ENCODE measurements at places on chromosomes 12 and 14. TPM values are rescaled to one million over a fixed set of nuclear protein-coding genes. Genes with fewer than 3 reads are reported as not detected.

KRT8 gene
- polyA plus RNA-seq: 1.7 TPM

TMEM52B gene
- polyA plus RNA-seq: 2.7 TPM

CAPZA3 gene
- polyA plus RNA-seq: not detected

STRAP gene
- 238 TPM for polyA plus RNA-seq

CEP290 gene
- polyA plus RNA-seq: 15.3 TPM

SLCO1C1 gene
- 18.3 TPM for polyA plus RNA-seq

OR4E2 gene
- not detected for polyA plus RNA-seq

GLT1D1 gene
- polyA plus RNA-seq: 24.0 TPM

TMEM132D gene
- polyA plus RNA-seq: 15.7 TPM

NPFF gene
- polyA plus RNA-seq: 7.7 TPM

MYRFL gene
- polyA plus RNA-seq: 0.32 TPM

ZDHHC22 gene
- polyA plus RNA-seq: 45.4 TPM

FOXA1 gene
- polyA plus RNA-seq: 2.3 TPM

AJUBA gene
- polyA plus RNA-seq: 13.3 TPM

CDH24 gene
- polyA plus RNA-seq: 46.0 TPM

CIT gene
- polyA plus RNA-seq: 54.5 TPM

SMOC1 gene
- 169 TPM for polyA plus RNA-seq

NOS1 gene
- 3.7 TPM for polyA plus RNA-seq

TRHDE gene
- 4.5 TPM for polyA plus RNA-seq

All from spinal cord (tissue), 10 donors.